ENCODE measurements at places on chromosomes 3 and 15.

GRCh38 chr3:52032702-52033408 lies 23.5 kb downstream of the DUSP7 start:
- DNase-seq: no peak

GRCh38 chr3:158483701-158484235 lies 87.2 kb upstream of the MLF1 start:
- DNase-seq: no peak

GRCh38 chr3:71991681-71992080 lies 206.7 kb upstream of the PROK2 start:
- no peak for DNase-seq

- DNase-seq: no peak
Observed at GRCh38 chr3:32859604-32860237, 41.9 kb downstream of the TRIM71 start.

GRCh38 chr15:75891895-75892294 lies 11.8 kb upstream of the FBXO22 start:
- DNase-seq: no peak

- no peak for DNase-seq
Observed at GRCh38 chr3:152672320-152672649, 162.6 kb upstream of the P2RY1 start.

DNA sequence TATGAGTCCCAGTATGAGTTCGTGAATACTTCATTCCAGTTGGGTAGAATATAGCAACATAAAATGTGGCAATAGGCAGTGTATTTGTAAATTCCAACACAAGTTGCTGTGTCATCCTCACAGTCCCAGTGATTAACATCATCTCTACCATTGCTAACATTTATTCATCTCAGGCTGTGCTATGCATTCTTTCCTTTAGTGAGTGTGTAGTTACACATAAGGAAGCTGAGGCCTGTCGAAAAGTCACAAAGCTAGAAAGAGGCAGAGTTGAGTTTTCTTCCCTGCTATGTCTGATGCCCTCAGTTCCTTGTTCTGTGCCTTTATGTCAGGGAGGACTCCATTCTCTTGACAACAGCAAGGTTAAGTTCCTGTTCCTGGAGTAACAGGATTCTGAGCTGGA lies 96.4 kb downstream of the FNDC3B start:
- no peak for DNase-seq

GRCh38 chr15:66291816-66292570 lies 1.4 kb upstream of the DIS3L start:
- no peak for DNase-seq

- DNase-seq: no peak
Observed at GRCh38 chr3:86047161-86047560, 943.8 kb downstream of the VGLL3 start.

GRCh38 chr3:52220380-52221026 lies 4.9 kb downstream of the TLR9 start:
- DNase-seq: peak; percentile 39

DNA sequence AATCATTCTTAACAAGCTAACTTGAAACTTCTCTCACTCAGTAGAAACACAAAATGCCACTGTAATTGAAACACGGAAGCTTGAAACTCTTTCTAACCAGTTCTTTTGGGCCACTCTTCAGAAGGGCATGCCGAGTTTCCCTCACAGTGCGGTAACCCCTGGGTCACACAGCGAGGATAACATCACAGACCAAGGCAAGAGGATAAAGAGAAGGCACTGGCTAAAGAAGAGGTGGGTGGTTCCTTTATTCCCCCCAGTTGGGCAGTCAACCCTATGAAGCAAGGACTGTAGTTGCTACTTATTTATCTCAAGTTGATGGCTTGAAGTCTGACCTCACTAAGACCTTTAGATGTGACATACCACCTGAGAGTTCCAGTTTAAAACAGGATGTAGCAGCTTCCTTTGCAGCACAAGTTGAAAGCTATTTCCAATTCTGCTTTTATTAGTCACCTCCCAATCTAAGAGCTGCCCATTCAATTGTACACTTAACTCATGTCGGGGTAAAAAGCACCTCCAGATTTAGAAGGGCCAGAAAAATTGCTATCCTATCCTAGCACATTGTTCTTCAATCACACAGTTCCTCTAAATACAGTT lies 272.4 kb downstream of the TIGIT start:
- DNase-seq: no peak

All from DMS79 treated with DMSO at 0.1 percent for 48 hours (cell line).